Stomach (tissue), 19 donors: ENCODE measurements at places on chromosomes 5 and 9. TPM values are rescaled to one million over a fixed set of nuclear protein-coding genes. Genes with fewer than 3 reads are reported as not detected.

Gene ADAMTSL2
- total RNA-seq, result 20.6 TPM

Gene IL4
- total RNA-seq, result not detected

Gene TRIM14
- 79.9 TPM for total RNA-seq

Gene BSPRY
- 16.0 TPM for total RNA-seq

Gene NDUFAF2
- 34.8 TPM for total RNA-seq

Gene UQCRQ
- total RNA-seq, result 83.4 TPM

Gene ITK
- 9.7 TPM for total RNA-seq

Gene AGXT2
- not detected for total RNA-seq

Gene SEMA4D
- total RNA-seq, result 28.8 TPM

Gene MINAR2
- not detected for total RNA-seq

- no peaks in the 10 kb centered on the region for H3K4me1 ChIP-seq
- H3K27ac ChIP-seq, result no peak overlapping the region
- H3K36me3 ChIP-seq, result no peaks in the 10 kb centered on the region
Measured at GRCh38 chr5:22542340-22542739, 310.8 kb downstream of the CDH12 start.

DNA sequence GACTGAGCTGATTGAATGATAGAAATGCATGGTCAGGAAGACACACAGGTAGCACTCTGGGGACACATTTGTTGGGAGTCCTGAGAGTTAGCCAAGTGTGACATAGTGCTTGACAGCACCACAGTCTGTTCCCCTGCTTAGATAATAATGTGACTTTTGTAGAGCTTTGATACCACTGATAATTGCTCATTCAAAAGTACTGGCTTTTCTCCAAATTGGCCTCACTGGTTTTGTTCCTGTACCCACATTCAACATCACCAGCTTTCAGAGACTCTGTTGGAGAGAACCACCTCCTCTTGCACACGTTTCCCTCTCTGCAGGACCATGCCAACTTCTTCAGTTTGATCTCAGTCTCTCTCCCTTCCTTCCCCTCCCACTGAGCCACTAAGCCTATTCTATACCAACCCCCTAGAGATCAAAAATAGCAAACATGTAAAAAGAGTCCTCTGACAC, 52.5 kb upstream of the IL7R start:
- no peak overlapping the region for H3K4me3 ChIP-seq
- H3K27ac ChIP-seq, result no peak overlapping the region
- no peak for DNase-seq
- H3K27me3 ChIP-seq, result no peaks in the 10 kb centered on the region

DNA sequence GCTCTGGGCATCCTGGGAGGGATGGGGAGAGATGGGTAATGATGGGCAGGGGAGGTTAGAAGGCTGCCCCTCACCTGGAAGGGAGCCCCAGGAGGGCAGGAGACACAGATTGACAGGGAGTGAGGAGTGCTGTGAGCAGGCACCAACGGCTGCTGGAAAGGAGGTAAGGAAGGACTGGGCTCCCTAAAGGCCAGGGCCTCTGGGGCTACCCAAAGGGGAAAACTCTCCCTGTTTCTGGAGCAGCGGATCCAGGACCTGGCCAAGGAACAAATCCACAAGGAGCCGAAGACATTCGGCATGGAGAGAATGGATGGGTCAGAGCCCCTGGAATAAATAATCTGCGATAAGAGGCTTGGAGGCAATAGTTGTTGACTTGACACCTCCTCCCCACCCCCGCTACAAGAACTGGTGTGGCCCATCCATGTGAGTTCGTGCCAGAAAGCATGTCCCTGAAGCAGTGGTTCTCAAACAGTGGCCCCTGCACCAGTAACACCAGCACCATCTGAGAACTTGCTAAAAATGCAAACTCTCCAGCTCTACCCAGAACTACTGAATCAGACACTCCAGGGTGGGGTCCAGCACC, 208.3 kb downstream of the GABBR2 start:
- DNase-seq, result no peak
- no peaks in the 10 kb centered on the region for H3K27me3 ChIP-seq
- no peaks in the 10 kb centered on the region for H3K4me1 ChIP-seq
- no peak overlapping the region for H3K27ac ChIP-seq

DNA sequence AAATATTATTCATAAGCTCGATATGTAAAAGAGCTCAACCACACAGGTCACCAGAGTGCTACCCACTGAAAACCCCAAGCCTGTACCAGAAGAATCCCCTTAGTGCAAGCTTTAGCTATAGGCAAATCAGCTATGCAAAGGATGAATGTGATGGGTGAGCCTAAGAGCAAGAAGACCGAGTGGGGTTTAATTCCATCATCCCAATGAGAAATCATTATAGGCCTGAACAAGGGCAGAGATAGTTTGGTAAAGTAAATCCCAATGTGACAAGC, 21.8 kb downstream of the ELOVL7 start:
- no peak overlapping the region for H3K4me3 ChIP-seq
- H3K4me1 ChIP-seq, result no peaks in the 10 kb centered on the region
- H3K27ac ChIP-seq, result no peak overlapping the region
- no peaks in the 10 kb centered on the region for H3K27me3 ChIP-seq
- H3K36me3 ChIP-seq, result no peaks in the 10 kb centered on the region

- H3K27me3 ChIP-seq, result no peaks in the 10 kb centered on the region
- no peak overlapping the region for H3K27ac ChIP-seq
- no peak for DNase-seq
- no peak overlapping the region for H3K4me3 ChIP-seq
Measured at GRCh38 chr9:17068671-17069070, 66.2 kb upstream of the CNTLN start.

- H3K27me3 ChIP-seq, result no peaks in the 10 kb centered on the region
- H3K36me3 ChIP-seq, result no peaks in the 10 kb centered on the region
- H3K4me1 ChIP-seq, result peaks cover 13% of the 10 kb centered on the region
- no peak overlapping the region for H3K27ac ChIP-seq
Measured at GRCh38 chr5:68534131-68534940, 318.8 kb downstream of the PIK3R1 start.

DNA sequence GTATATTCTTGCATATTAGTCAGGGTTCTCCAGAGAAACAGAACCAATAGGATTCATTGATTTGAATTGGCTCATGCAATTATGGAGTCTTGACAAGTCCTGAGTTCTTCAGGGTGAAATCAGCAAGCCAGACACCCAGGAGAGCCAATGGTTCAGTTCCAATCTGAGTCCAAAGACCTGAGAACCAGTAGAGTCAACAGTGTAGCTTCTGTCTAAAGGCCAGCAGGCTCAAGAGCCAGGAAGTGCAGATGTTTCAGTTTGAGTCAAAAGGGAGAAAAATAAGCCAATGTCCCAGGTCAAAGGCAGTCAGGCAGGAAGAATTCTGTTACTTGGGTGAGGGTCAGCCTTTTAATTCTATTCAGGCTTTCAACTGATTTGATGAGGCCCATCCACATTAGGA, 37.8 kb upstream of the ANKRD34B start:
- H3K27me3 ChIP-seq, result no peaks in the 10 kb centered on the region
- no peaks in the 10 kb centered on the region for H3K4me1 ChIP-seq

- H3K27me3 ChIP-seq, result no peaks in the 10 kb centered on the region
- H3K4me1 ChIP-seq, result no peaks in the 10 kb centered on the region
- no peaks in the 10 kb centered on the region for H3K36me3 ChIP-seq
- no peak overlapping the region for H3K27ac ChIP-seq
- DNase-seq, result no peak
- H3K4me3 ChIP-seq, result no peak overlapping the region
Measured at GRCh38 chr5:169356811-169357210, 55.9 kb upstream of the SLIT3 start.

DNA sequence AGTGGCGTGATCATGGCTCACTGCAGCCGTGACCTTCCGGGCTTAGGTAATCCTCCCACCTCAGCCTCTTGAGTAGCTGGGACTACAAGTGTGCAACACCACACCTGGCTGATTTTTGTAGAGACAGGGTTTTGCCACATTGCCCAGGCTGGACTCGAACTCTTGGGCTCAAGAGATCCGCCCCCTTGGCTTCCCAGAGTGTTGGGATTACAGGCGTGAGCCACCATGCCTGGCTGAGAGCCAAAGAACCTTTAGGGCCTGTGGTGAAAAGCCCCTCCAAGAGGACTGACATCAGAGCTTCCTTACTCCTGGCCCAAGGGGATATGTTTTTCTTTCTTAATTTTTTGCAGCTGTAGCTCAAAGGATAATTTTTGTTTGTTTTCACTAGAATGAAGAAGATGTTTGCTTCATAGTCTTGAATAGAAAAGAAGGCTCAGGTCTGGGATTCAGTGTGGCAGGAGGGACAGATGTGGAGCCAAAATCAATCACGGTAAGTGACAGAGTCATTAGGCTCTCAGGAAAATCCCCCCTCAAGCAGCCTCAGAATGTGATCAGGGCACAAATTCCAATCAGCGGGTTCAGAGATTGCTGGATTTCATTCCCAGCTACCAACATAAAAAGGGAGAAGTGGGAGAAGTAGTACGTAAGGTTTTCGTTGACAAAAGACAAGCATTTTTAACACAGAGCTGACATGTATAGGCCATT, 77.1 kb downstream of the GOLPH3 start:
- H3K4me1 ChIP-seq, result no peaks in the 10 kb centered on the region
- no peak overlapping the region for H3K27ac ChIP-seq

GRCh38 chr5:173318881-173319620, 9.2 kb downstream of the STC2 start:
- peaks cover 42% of the 10 kb centered on the region for H3K27me3 ChIP-seq
- peak overlapping the region; percentile 70 for H3K27ac ChIP-seq
- peaks cover 27% of the 10 kb centered on the region for H3K4me1 ChIP-seq
- no peak for DNase-seq
- H3K36me3 ChIP-seq, result no peaks in the 10 kb centered on the region
- H3K4me3 ChIP-seq, result no peak overlapping the region

DNA sequence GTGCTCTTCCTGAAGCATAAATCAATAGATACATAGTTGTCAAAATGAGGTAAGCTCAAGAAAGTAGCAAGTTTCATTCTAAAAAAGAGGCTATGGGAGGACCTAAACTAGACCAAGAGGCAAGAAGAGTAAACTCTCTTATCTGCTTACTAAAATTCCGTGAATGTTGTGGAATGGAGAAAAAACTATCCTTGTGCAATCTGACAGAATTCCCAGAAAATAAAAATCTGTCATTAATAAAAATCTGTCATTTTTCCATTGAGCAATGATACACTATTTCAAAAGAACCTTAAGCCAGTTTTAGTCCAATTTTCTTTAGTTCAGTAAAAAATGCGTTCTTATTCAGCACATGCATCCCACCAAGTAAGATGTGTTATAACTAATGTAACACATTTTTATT, 15.9 kb upstream of the FANCC start:
- no peak overlapping the region for H3K4me3 ChIP-seq
- no peaks in the 10 kb centered on the region for H3K27me3 ChIP-seq
- no peaks in the 10 kb centered on the region for H3K4me1 ChIP-seq
- no peak overlapping the region for H3K27ac ChIP-seq
- no peaks in the 10 kb centered on the region for H3K36me3 ChIP-seq
- no peak for DNase-seq

DNA sequence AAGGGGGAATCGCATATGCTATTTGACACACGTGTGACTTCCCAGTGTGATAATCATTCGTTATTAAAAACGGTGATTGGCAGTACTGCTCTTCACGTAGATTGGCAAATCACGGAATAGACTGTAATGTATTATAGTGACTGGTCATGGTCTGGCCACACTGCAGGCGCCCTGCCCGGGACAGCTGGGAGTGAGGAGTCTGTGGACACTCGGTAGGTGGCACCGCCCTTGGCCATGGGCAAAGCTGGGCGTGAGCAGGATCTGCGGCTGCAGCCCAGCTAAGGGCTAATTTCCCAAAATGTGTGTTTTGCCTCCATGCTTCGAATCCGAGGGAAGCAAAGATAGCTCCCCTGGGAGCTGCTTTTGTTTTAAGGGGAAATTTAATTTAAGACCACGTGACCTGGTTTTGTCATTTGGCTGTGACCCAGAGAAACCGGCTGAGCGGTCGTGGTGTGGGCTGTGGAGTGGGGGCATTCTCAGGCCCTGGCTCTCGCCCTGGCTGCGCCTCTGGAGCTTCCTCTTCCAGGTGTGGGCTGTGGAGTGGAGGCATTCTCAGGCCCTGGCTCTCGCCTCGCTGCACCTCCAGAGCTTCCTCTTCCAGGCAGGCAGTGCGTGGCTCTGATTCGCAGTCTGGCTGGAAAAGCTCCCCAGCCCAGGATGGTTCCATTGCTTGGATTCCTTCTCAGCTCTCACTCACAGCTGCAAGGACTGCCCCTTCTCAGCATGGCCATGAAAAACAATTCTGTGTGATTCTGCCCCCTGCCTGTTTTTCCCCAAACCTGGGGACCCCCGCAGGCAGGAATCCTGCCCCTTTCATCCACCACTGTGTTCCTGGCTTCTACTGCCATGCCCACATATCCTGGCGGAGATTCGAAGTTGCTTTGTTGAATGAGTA, 131.1 kb downstream of the OLFM1 start:
- no peak overlapping the region for H3K27ac ChIP-seq
- H3K4me1 ChIP-seq, result peaks cover 6% of the 10 kb centered on the region
- DNase-seq, result peak; percentile 44
- no peak overlapping the region for H3K4me3 ChIP-seq

GRCh38 chr5:118270526-118270925, 717.8 kb downstream of the DTWD2 start:
- H3K4me3 ChIP-seq, result no peak overlapping the region
- peak; percentile 41 for DNase-seq
- no peaks in the 10 kb centered on the region for H3K27me3 ChIP-seq
- H3K4me1 ChIP-seq, result no peaks in the 10 kb centered on the region

GRCh38 chr5:157352756-157353340, 86.9 kb downstream of the CYFIP2 start:
- no peaks in the 10 kb centered on the region for H3K4me1 ChIP-seq
- H3K36me3 ChIP-seq, result no peaks in the 10 kb centered on the region
- no peaks in the 10 kb centered on the region for H3K27me3 ChIP-seq
- no peak overlapping the region for H3K4me3 ChIP-seq
- no peak overlapping the region for H3K27ac ChIP-seq
- DNase-seq, result no peak

- DNase-seq, result no peak
- no peaks in the 10 kb centered on the region for H3K36me3 ChIP-seq
- H3K27ac ChIP-seq, result no peak overlapping the region
- H3K4me3 ChIP-seq, result no peak overlapping the region
- H3K4me1 ChIP-seq, result no peaks in the 10 kb centered on the region
- no peaks in the 10 kb centered on the region for H3K27me3 ChIP-seq
Measured at GRCh38 chr9:100890321-100890720, 138.2 kb upstream of the PLPPR1 start.

GRCh38 chr9:22010866-22011625, 1.9 kb upstream of the CDKN2B start:
- no peak for DNase-seq
- H3K4me1 ChIP-seq, result peaks cover 18% of the 10 kb centered on the region
- no peak overlapping the region for H3K27ac ChIP-seq
- H3K4me3 ChIP-seq, result no peak overlapping the region
- H3K36me3 ChIP-seq, result no peaks in the 10 kb centered on the region
